ENCODE measurements at places on chromosomes 7 and 10.
A peak's percentile ranks its signal among the peaks of the same experiment; 100 is the strongest.

GRCh38 chr7:83648464-83649241 lies at the start of gene SEMA3E:
Gene SEMA3E, minus strand, starts transcription at chr7:83649139.
- DNase-seq = peak; percentile 23

DNA sequence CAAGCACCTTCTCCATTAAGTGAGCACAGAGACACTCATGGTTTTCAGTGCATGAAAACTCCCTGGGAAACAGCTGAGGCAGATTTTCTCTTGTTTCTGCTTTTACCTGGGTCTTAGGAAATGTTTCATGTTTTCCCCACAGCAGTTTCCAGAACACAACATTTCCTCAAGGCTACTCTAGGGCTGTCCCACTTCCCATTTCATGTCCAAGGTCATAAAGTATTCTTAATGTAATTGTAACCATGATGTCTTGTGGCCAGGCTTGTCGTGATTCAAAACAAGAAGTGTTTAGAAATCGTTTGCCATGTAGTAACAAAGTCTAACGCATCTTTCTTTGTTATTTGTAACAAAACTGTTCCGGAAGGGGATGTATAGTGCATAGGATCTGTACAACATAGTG lies 83.8 kb upstream of the NRP1 start:
- DNase-seq = no peak

- DNase-seq = no peak
Measured at GRCh38 chr10:5040781-5041470, 37.3 kb upstream of the AKR1C2 start.

DNA sequence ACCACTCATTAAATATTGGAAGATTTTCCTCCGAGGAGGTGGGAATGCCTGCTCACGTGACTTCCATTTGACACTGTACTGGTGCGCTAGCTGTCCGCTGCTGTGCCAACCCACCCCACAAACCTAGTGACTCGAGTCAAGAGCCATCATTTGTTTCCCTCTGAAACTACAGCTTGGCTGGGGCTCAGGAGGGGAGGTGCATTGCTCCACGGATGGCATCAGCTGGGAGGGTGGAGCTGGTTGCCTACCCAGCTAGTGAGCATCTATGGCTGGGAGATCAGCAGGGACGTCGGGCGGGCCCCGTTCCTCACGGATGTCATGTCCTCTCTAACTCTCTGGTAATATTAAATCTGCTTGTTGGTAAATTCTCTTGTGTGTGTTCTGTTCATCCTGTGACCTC lies 9.5 kb upstream of the FOXL3 start:
- peak; percentile 26 for DNase-seq

DNA sequence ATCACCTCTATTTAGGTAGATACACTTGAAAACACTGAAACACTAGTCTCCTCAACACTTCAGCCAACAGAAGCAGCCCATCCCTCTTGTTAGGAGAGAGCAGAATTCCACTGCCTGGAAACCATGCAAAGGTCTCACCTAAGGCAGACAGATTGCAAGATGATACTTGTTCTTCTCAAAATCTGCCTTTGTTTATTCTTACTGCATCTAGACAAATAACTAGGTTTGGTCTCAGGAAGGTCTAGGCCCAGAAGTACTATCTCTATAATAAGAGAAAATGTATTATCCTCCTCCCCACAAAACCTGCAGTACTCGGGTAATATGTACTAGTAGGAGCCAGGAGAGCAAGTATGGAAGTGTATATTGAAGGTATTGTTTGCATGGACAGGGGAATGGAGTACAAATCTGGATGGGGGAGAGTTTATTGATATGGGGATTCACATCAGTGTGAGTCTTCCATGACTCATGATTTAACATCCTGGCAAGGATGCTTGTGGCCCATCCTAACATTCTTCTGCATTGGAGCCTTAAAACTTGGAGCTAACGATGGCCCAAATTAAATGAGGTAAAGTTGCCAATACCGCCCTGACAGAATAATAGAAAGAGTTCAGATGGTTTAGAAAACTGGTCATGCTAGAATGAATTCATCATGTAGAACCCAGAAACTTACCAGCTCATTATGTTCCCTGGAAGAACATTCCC lies 109.2 kb downstream of the EPC1 start:
- DNase-seq = no peak

DNA sequence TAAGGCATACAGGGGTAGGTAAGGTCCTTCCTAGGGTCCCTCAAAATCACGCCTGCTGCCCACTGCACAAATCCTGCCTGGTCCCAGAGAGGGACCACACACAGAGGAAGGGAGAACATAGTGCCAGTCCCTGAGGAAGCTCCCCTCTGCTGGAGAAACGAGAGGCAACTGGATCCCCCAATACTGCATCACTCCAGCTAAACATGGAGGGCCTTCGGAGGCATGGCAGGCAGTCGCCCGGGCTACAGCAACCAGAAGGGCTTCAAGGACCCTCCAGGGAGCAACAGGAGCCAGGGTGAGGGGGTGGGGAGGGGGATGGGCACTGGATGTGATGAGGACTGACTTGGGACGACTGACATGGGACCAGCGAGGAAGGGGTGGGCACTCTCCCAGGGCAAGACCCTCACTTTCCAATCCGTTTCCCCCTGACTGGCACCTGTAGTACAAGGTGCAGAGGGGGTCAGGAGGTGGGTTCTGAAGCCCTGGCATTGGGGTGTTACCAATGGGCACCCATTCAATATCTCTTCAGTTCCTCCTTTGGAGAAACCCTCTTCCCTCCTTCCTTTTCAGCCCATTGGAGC lies 21.7 kb downstream of the DDIT4 start:
- peak; percentile 47 for DNase-seq

DNA sequence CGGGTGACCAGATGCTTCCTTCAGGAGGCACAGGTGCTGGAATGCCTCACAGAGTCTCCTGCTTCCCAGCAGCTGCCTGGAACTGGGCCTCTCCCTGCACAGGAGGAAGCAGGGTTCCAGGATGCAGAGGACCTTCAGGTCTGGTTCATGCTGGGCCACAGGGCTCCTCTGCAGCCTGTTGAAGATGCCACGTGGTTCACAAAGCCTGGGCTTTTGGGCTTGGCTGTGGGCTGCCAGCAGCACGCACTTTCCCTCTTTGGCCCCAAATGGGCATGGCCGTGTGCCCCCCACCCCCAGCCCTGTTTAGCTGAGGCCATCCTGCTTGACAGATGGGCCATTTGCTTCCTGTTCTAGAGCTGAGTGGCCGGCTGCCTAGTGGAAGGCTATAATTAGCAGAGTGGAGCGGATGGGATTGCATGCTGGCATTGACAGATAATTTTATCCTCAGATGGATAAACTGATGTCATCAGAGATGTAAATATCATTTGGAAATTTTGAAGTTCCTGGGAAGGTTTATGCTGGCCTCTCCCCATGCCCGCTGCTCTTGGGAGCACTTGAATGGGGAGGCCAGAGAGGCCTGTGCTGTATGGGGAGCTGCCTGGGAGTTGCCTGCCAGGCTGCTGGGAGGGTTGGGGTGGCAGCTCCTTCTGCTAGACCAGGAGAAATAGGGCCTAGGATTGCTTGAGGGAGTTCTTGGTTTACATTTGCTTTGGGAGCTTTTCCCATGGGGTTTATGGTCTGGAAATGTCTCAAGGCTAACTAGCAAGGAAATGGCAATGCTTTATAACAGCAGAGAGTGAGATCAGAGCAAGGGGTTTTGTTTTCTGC lies 28.2 kb downstream of the TSPAN15 start:
- no peak for DNase-seq

GRCh38 chr10:97843281-97843671 lies 6.4 kb upstream of the GOLGA7B start:
- no peak for DNase-seq

DNA sequence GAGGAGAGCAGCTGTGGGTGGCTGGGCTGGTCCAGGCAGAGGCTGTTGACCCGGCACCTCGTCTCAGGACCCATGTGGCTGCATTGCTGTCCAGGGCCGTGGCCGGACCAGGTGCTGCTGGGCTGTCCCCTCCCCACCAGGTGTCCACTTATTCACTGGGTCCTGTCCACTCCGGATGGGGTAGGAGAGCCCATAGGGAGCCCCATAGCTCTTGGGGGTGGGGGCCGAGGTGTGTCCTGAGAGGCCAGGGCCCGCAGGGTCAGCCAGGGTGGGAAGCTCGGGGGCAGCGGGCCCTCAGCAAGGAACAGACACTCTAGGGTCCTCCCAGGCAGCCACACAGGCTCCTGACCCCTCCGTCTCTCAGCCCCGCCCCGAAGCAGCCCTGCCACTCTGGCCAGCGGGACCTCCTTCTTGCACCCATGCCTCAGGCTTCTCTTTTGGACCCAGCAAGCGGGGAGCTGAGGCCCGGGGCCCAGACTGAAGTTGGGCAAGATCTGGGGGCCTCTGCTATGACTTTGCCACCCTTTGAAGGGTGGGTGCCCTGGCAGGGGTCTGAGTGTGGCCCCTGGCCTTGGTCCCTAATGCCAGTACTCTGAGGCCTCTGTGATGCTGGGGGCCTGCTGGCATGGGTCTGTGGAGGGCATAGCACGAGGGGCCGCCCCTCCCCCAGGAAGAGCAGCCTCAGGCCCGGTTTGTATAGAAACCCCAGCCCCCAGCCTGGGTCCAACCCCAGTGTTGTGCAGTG lies 86.4 kb downstream of the NKX6-2 start:
- DNase-seq = no peak

DNA sequence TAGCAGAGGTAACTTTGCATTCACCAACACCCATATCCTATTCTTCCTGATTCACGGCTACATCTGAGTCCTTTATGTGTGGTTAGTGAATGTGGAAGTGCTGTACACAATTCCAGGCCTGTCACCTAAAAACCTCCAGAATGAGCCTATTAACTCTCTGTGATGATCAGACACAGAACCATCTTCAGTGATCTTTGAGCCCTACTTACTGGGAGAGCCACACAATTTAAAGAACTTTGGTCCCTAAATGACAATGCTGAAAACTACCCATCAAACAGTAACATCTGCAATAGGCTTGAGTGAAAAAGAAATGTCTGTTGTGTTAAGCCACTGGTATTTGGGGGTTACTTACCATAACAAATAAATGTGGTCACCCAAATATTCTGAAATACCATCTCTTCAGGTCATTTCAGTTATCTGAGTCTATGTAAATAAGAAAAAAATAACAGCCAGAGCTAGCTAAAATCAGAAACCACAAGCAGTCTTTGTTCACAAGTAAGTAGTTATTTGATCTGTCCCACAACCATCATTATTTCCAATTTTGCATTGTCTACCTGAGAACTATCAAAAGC lies 145.7 kb downstream of the HGF start:
- no peak for DNase-seq

DNA sequence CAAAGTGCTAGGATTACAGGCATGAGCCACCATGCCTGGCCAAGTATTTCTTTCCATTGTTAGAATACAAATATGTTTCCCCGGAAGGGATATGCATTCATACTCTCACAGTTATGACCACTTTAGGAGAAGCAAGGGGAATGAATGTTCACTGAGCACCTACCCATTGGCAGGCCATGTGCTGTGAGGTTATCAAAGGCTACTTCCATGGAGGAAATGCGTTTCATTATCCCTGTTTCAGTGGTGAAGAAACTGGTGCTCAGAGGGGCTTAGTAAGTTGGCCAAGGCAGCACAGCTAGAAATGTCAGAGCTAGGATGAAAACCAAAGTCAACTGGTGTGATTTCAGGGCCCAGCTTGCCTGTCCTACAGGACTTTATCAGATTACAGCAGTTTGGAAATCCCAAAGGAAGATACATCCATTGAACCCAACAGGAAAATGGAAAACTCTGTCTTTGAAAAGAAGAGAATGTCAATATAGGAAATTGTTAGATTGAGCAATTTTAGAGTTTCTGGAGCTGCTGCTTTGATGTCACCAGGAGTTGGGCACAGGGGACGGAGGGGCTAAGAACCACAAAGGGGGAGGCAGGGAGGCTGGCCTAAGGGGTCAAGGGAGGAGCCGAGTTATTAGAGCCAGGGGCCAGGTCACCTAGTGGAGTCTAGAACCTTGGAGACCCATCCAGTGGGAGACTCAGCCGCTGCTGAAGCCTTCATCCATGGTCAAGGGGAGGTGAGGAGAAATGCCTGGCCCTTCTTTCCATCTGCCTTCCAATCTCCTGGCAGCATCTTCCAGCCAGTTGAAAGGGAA lies 319.8 kb downstream of the FRMD4A start:
- no peak for DNase-seq

GRCh38 chr10:101130984-101131961 lies at the start of gene TLX1:
Gene TLX1, plus strand, starts transcription at chr10:101131300. Its CDS starts 242 bp downstream, at chr10:101131542.
- peak; percentile 90 for DNase-seq

GRCh38 chr10:633279-634245 lies 55.9 kb downstream of the DIP2C start:
- peak; percentile 64 for DNase-seq

- no peak for DNase-seq
Measured at GRCh38 chr7:2096692-2097387, 135.9 kb downstream of the MAD1L1 start.

- no peak for DNase-seq
Measured at GRCh38 chr7:92304406-92304893, 58.7 kb downstream of the ANKIB1 start.

GRCh38 chr7:158506626-158507025 lies 81.0 kb downstream of the PTPRN2 start:
- no peak for DNase-seq

DNA sequence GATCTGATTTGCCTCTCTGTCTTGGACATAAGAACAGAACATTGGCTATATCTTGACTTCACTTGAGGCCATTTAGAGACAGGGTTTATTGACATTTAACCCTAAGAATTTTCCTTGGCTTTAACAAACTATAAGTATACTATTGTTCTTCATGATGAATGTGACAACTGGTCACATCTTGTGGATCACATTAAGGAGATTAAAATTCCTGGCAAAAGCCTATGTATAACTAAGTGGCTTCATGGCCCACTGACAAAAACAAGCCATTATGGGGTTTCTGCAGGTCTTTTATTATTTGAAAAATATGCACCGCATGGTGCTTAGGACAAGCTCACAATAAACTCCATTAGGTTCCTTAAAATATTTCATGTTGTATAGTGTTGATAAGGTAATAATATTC lies 54.8 kb downstream of the THNSL1 start:
- DNase-seq = no peak

DNA sequence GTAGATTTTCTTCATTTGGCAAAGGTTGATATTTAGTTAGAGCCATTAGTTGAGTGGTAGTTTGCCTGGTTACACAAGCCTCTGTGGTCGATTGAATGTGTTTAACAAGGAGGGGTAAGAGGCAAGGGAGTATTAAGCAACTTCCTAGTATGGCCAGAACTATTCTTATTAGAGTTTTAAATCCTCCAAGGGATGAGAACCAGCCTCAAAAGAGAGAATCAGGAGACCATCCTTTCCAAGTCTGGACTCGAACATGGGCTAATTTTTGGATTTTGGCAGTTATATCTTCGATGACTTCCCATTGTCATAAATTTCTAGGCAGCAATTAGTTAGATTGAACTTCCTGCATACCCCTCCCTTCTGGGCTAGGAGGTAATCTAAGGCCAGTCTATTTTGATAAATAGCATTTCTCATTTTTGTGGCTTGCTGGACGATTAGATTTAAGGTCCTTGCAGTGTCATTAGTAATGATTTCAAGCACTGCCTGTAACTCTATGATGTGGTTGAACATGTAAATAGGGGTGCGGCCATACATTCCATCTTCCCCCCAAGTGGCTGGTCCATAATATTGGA lies 219.5 kb upstream of the KCND2 start:
- no peak for DNase-seq

- DNase-seq = peak; percentile 53
Measured at GRCh38 chr10:13272164-13272571, 27.7 kb downstream of the PHYH start.

GRCh38 chr10:125084191-125084613 lies 76.2 kb downstream of the CTBP2 start:
- DNase-seq = peak; percentile 83
